ENCODE measurements at places on chromosomes 13 and 19. TPM values are rescaled to one million over a fixed set of nuclear protein-coding genes. Genes with fewer than 3 reads are reported as not detected.
A peak's percentile ranks its signal among the peaks of the same experiment; 100 is the strongest.

DNA sequence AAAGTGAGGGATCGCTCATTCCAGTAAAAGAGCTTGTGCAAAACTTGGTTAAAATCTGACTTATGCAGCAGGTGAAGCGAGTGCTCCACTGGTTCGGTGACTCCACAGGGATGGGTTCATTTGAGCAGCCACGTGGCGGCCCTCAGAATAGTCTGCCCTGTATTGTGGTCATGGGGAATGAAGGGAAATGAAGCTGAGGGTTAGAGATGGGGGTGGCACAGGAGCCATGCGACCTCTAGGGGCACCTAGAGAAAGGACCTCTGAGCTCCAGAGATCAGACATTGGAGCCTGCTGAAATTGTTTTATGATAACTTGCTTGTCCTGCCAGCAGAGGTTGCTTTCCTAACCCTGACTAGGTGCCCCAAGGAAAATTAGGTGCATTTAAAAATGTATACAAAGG lies 26.6 kb downstream of the CBY2 start:
- DNase-seq, result no peak
- no peaks in the 10 kb centered on the region for H3K36me3 ChIP-seq
- no peak overlapping the region for H3K27ac ChIP-seq
- H3K27me3 ChIP-seq, result no peaks in the 10 kb centered on the region
- no peak overlapping the region for H3K4me3 ChIP-seq

- peaks cover 6% of the 10 kb centered on the region for H3K4me1 ChIP-seq
- no peak for DNase-seq
- no peaks in the 10 kb centered on the region for H3K36me3 ChIP-seq
- H3K27ac ChIP-seq, result no peak overlapping the region
- H3K27me3 ChIP-seq, result no peaks in the 10 kb centered on the region
Observed at GRCh38 chr13:49436890-49437289, 7.0 kb downstream of the CAB39L start.

- no peaks in the 10 kb centered on the region for H3K4me1 ChIP-seq
- no peak for DNase-seq
- H3K36me3 ChIP-seq, result no peaks in the 10 kb centered on the region
- H3K27ac ChIP-seq, result no peak overlapping the region
- no peaks in the 10 kb centered on the region for H3K27me3 ChIP-seq
Observed at GRCh38 chr13:38519229-38519911, 167.5 kb upstream of the FREM2 start.

GRCh38 chr19:36152352-36153091 lies at the start of gene COX7A1:
Gene COX7A1, minus strand, starts transcription at chr19:36152447. Its CDS starts 40 bp downstream, at chr19:36152407.
- no peaks in the 10 kb centered on the region for H3K4me1 ChIP-seq
- no peaks in the 10 kb centered on the region for H3K27me3 ChIP-seq

GRCh38 chr19:47475465-47475864 lies 3.8 kb upstream of the SLC8A2 start:
- no peak overlapping the region for H3K27ac ChIP-seq
- no peaks in the 10 kb centered on the region for H3K36me3 ChIP-seq
- H3K4me3 ChIP-seq, result no peak overlapping the region
- DNase-seq, result no peak
- H3K27me3 ChIP-seq, result peaks cover 24% of the 10 kb centered on the region
- peaks cover 12% of the 10 kb centered on the region for H3K4me1 ChIP-seq

DNA sequence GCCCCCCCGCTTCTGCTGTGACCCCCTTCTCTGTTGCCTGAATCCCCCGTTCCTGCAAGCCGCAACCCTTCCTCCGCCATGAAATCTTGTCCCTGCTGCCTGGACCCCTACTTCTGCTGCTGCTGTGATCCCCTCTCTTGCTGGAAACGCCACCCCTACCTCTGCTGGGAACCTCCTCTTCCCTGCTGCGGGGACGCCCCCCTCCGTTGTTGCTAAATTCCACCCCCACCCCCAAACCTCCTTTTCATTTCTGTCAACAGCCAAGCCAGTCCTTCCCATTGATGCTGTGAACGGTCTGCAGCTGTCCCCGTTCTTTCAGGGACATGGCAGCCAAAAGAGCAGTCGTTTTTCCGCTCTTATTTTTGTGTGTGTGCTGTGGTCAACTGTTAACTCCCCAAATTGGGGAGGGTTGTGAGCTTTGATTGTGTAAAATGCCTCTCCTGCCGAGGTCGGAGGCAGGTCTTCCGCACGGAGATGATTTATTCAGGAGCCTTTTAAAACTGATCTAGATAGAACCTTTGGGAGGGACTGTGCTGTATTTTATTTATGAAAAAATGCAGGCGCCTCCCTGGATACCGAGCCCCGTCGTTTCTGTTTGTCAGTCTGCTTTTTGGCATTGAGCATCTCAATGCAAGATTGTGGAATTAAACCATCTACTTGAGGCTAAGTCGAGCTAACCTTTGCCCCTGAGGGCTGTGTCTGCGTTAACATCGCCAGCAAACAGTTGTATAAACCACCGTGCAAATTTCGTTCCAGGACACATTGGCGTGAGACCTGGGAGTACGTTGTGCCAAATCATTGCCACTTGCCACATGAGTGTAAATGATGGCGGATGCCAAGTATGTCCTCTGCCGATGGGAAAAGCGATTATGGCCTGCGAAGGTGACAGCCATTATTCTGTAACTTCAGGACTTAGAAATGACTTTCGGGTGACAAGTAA lies 27.9 kb upstream of the NDUFS7 start:
- H3K27ac ChIP-seq, result peak overlapping the region; percentile 34
- H3K36me3 ChIP-seq, result peaks cover 8% of the 10 kb centered on the region
- peak overlapping the region; percentile 81 for H3K4me3 ChIP-seq
- no peaks in the 10 kb centered on the region for H3K27me3 ChIP-seq
- DNase-seq, result peak; percentile 6

DNA sequence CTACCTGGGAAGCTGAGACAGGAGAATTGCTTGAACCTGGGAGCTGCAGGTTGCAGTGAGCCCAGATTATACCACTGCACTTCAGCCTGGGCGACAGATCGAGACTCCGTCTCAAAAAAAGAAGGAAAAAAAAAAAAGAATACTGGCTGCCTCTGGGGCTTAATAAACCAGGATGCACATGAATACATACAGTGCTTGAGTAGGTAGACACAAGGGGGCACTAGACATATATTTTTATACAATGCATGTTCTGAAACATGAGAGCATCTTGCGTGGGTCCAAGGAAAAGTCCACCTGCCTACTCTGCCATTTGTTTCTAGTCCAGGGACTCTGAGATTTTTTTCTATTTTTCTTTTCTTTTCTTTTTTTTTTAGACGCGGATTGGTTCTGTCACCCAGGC lies 31.2 kb downstream of the KEAP1 start:
- no peak overlapping the region for H3K4me3 ChIP-seq
- no peaks in the 10 kb centered on the region for H3K27me3 ChIP-seq
- DNase-seq, result no peak
- no peaks in the 10 kb centered on the region for H3K4me1 ChIP-seq
- no peak overlapping the region for H3K27ac ChIP-seq

- peak; percentile 84 for DNase-seq
- peaks cover 36% of the 10 kb centered on the region for H3K27me3 ChIP-seq
- peaks cover 39% of the 10 kb centered on the region for H3K4me1 ChIP-seq
Observed at GRCh38 chr19:45499196-45500180, 1.2 kb downstream of the PPM1N start.

IGLON5 gene
- 1.1 TPM for total RNA-seq

KIR2DL1 gene
- total RNA-seq, result 0.24 TPM
